ENCODE measurements at places on chromosomes 16 and 17.

DNA sequence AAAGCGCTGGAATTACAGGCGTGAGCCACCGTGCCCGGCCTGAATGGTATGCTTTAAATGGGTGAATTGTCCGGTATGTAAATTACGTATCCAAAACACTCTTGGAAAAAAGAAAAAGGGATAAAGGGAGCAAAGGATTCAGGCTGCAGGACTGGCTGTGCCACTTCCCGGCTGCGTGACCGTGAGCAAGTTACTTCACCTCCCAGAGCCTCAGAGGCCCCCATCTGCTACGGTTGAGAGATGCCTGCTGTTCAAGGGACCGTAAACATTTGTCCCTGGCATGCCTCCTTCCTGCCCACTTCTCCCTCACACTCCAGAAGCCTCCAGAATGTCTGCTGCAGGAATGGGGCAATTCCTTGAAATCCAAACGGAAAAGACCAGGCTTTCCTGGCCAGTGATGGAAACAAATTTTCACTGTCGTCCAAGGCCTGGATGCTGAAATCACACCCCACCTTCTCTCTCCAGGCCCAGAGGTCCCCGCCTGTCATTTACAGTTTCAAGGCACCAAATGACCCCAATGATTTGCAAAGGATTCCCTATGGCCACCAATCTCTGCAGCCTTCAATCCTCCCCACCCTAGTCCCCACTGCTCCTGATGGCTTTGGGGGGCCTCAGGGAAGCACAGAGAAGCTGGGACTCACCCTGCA is 22.9 kb upstream of the LITAF start:
- no peak for DNase-seq

DNA sequence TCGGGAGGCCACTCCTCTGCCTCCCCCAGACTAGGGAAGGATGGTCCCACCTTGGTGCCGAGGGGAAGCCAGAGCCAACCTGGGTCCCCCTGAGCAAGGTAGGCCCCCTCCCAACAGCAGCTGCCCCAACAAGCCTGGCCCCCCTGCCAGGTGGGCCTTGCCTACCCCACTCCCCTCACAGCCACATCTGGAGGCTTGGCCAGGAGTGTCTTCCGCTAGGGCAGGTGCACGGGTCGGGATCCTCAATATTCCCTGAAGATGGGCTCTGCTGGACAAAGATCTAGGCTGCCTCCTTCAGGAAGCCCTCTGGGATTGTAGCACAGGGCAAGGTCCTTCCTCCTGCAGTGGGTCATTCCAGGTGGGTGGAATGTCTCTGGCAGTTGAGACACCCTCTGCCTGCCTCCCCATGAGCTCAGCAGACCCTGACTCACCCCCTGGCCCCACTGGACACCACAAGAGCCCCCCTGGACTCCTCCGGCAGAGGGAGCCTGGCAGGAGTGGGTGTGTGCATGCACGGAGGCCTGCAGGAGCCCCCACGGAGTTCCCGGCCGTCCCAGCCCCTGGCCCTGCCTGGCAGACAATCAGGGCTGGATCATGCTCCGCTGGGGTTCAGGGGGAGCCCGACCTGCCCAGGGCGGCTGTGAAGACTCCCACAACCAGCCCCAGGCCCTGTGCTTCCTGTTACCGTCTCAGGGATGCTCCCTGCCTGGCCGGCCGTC is 435 bp downstream of the C1QTNF8 start:
- DNase-seq, result no peak

- no peak for DNase-seq
Measured at GRCh38 chr16:55622930-55623561, 32.7 kb upstream of the SLC6A2 start.

DNA sequence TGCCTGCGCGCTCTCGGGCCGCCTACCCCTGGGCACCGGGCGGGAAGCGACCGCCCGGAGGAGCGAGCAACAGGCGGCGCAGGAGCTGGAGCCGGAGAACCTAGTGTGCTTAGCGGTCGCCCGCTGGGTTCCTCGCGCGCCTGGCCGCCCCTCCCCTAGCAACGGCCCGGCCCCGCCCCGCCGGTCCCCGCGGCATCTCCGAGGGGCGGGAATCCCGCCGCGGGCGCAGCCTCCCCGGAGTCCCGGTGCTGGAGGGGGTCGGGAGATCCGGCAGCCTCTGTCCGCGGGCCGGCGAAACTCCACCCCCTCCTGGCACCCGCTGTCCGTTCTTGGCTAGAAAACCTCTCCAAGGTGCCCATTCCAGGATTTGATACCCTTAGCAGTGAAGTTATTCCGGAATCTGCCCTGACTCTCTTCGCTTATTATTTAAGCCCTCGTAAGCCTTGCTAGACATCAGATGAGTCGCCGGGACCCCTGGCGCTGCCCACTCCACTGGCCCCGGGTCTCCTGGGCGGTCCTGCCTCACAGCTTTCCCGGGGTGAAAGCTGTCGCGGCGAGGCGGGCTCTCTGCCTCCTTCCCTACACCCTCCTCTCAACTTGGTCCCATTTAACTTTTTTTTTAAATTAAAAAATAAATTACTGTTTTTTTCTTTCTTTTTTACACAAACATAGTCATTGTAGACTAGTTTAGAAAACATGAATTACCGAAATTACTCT is at the start of gene RPRML:
Gene RPRML (minus strand): TSS at position 107 of the 717 bp plus-strand sequence. CDS start 246 bp downstream, outside the sequence.
- DNase-seq, result no peak

DNA sequence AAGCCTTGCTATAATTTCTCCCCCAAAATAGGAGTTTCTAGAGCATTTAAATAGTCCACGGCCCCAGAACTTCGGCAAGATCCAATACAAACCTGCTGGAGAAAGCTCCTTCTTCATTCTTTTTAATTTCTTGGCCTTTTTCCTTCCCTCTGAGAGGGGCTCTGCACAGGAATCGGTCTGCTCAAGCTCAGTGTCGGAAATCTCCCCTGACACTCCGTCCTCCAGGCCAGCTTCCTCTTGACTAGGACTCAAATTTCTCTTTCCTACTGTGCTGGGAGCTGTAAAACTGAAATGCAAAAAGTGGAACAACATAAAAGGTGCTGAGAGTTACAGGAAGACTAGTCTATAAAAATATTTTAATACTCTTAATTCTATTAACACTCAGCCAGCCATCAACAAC is 183.3 kb downstream of the PARN start:
- no peak for DNase-seq
